ENCODE measurements at places on chromosomes 1 and 21.

DNA sequence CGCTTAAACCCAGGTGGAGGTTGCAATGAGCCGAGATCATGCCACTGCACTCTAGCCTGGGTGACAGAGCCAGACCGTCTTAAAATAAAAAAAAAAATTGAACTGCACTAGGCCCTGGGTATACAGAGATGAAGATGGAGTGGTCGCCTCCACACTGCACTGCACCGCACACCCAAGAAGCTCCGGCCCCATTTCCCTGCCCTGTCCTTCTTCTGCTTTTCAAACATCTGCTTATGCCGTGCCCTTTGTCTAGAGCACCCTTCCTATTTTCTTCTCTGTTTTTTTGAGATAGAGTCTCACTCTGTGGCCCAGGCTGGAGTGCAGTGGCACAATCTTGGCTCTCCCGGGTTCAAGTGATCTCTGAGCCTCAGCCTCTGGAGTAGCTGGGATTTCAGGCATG lies 17.4 kb downstream of the IQGAP3 start:
- DNase-seq, result no peak

- no peak for DNase-seq
Measured at GRCh38 chr1:13617773-13618172, 34.1 kb downstream of the PDPN start.

GRCh38 chr1:205569411-205570172 lies 62.2 kb downstream of the ELK4 start:
- no peak for DNase-seq

GRCh38 chr1:248816042-248816851 lies 9.5 kb downstream of the SH3BP5L start:
- DNase-seq, result no peak

DNA sequence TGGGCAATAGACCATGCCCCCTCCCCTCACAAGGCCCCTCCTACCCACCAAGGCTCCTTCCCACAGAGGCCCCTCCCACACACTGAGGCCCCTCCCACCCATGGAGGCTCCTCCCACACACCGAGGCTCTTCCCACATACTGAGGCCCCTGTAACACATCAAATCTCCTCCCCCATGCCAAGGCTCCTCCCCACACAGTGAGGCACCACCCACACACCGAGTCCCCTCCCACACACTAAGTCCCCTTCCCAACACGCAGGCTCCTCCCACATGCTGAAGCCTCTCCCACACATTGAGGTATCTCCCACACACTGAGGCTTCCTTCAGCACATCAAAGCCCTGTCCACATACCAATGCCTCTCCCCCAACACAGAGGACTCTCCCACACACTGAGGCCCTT lies 391.8 kb downstream of the CAMTA1 start:
- DNase-seq, result no peak

DNA sequence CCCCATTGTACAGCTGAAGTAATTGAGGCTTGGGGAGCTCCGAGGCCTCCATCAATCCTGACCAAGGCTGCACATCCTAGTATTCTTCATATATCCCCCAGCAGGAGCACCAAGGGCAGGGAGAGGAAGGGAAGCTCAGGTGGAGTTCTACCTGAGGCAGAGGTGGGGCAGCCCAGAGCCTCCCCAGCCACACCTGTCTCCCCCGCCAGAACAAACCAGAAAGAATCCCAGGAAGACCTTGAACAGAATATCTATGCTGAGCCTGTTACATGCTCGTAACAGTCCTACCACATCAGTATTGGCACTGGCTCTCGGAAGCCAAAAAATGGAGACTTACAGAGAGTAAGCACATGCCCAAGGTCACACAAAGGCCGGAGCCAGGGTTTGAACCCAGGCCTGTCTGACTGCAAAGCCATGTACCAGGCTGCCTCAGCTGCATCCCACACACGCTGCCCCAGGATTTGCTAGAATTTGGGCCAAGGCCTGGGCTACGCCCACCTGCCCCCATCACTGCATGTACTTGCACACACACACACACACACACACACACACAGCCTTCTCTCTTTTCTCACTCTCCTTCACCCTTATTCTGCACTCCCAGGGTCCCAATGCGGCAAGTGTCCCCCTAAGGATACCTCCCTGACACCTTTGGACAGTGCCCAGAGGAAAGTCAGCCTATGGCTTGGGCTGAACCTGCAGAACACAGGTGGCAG lies 4.5 kb downstream of the E2F2 start:
- no peak for DNase-seq

DNA sequence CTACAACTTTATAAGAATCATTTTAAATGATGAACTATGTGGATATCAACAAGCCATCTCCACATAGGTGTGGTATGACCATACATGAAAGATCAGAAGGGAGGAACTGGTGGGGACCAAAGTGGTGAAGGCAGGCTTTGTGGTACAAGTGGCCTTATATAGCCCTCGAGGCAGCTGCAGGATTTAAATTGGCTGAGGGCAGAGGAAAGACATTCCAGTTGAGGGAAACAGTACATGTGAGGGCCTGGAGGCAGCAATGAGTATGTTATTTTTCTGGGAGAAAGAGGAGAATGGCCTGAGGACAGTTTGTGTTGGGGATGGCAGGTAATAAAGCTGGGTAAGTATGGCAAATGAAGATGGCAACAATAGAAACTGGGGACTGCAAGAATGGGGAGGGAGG lies 17.1 kb downstream of the OSCP1 start:
- DNase-seq, result no peak

DNA sequence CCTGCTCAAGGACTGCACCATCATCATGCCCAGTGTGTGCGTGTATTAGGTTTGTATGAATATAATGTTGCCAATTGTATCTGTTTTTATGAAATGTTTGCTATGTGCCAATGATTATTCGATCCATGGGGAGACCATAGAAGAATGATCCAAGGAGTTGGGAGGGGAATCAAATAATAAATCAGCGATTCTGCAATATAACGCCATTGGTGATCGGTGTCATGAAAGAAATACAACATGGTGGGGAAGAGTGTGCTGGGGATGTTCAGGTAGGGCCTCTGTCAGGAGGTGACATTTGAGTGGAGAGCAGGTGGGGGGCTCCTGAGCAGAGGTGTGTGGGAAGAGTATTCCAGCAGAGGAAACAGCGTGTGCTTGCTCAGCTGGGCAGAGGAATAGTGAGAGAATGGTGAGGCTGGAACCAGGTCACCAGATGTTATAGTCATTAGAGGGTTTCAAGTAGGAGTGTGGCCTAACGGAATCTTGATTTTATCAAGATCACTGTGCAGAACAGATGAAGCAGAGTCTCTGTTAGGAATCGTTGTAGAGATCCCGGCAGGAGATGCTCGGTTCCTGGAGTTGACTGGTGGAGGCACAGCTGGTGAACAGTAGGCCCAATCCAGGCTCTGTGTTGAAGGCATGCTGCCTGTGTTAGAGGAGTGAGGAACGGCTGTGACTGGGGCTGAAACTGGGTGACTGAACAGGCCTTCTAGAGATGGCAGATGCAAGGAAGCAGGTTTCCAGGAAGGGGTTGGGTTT lies 2.9 kb upstream of the ZNF496 start:
- no peak for DNase-seq

DNA sequence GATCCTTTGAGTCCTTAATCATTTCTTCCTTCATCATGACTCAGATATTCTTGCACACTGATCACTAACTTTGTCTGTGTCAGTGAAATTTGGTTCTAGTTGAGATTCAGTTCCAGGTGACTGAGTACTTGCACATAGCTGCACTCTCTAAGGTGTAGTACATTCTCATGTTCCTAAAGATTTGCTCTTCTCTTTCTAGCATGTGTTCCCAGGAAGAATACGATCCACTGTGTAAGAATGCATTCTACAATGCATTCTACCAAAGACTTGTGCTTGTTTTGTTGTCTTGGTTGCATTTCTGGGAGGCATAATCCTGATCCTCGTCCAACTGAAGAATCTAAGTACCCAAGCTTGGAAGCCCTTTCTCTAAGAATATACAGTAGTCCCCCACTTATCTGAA lies 104.3 kb upstream of the CDC42BPA start:
- DNase-seq, result no peak

DNA sequence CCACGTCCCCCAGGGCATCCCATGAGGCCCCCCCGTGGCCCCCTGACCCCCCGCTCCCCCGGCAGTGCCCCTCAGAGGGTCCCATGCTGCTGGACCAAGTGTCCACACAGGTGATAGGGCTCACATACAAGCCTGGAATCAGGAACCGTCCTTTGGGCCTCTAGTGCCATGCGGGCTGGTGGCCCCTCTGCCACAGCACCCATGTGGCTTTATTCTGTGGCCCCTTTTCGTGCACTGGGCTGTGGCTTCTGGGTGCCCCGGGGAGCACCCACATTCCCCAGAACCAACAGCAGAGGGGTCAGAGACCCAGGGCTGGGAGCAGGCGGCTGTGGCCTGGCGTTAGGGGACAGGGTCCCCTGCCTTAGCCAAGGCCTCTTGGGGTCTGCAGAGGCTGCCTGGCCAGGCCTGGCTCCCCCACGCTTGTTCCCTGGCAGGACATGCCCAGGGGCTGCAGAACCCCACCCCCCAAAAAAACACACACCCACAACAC lies 31.7 kb downstream of the SLC19A1 start:
- DNase-seq, result no peak

- DNase-seq, result no peak
Measured at GRCh38 chr1:216793973-216794372, 70.7 kb upstream of the ESRRG start.

GRCh38 chr1:100377590-100378361 lies 25.5 kb downstream of the CDC14A start:
- DNase-seq, result no peak

- DNase-seq, result no peak
Measured at GRCh38 chr1:63679076-63679475, 85.9 kb downstream of the PGM1 start.

GRCh38 chr1:98049370-98050135 lies 128.7 kb upstream of the DPYD start:
- DNase-seq, result no peak

DNA sequence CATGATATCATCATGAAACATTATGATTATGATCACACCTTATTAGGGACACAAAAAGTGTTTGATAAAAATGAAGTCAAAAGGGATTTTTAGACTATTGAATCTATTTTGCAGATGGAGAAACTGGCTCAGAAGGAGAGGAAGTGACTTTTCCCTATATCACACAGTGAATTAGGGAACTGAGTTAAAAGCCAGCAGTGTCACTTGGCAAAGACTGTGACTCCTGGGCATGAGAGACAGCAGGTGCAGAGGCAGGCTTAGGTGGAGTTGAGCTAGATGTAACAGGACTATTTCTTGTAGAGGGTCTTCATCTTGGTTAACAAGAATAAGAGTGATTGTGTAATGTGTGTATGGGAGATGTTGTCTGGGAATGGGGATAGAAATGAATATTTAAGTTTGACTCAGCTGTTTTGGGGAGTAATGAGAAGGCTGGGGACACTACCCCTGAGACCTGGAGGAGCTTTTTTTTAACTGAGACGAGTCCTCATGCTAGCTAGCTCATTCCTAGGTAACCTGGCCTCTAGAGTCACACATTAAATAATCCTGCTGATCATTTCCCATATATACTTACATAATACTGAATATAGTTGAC lies 1.0 kb upstream of the CD84 start:
- no peak for DNase-seq

DNA sequence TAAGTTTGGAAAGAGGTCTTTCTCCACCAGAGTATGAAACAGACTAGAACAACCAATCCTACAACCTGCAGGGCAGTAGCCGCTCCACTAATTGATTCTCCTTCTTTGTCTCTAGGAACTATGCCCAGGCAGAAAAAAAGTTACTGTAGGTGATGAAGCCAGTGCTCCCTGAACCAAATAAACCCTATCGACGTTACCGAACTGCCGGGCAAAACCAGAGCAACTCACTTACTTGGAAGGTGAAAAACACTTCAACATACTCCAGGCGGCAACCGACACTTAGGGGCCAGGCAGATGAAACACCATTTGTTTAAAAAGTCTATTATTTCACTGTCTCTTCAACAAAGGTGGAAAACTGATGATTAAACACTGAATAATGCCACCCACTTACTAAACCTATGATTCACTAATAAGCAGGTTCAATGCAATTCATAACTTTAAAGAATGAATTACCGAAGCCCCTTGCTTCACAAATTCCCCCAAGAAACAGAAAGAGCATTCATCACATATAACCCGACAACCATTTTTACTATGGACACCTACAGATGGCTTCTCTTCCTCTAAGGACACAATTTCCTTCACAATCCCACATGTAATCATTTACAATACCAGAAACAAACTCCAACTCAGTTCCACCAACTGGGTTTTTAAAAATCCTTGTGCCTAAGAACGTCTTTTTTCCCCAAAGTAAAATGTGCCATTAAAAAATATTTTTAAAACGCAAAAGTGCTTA lies 1.6 kb downstream of the NRIP1 start:
- peak; percentile 24 for DNase-seq

DNA sequence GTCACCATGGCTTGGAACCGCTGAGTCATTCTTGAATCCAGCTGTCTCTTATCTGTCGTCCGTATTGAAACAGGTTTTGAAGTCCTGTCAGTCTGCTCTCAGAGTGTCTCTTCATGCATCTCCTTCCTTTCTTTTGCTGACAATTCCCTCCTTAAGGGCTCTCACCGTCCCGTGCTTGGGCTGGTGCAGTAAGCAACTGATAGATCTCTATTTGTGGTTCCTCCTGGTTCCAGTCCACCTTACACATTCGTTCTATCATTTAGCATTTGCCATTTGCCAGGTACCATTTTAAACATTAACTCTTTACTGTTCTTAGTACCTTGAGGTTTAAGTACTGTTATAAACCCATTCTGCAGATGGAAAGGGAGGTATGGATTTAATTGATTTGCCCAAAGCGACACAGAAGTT lies 88.9 kb downstream of the DYRK1A start:
- DNase-seq, result peak; percentile 36

DNA sequence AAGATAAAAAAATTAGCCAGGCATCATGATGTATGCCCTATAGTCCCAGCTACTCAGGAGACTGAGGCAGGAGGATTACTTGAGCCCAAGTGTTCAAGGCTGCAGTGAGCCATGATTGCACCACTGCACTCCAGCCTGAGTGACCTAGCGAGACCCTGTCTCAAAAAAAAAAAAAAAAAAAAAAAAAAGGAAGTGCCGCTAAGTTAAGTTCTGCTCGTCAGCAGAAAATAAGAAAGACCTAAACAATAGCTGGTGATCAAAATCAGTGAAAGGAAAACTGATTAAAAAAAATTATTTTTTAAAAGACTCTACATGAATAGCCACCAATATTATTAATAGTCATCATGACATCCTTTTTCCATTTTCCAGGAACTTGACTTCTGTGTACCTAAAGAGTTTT lies 44.2 kb upstream of the MTR start:
- no peak for DNase-seq

DNA sequence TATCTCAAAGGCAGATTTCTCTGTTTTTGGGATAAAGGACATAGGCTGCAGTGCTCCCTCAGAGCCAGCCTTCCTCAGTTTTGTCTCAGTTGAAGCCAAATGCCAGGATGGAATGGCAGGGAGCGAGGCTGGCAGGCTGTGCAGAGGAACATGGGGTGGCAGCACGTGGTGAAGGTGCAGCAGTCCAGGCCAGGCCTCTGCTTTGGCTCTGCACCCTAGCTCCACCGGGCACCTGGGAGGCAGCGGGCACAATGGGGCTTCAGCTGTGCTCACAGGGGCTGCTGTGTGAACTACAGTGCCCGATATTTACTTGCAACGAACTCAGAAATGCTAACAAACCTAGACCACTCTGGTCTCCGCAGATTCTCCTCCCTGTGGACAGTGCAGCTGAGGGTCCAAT lies 319.6 kb downstream of the ZNF326 start:
- DNase-seq, result no peak

- DNase-seq, result peak; percentile 47
Measured at GRCh38 chr1:158124034-158124433, 56.7 kb upstream of the CD1D start.

GRCh38 chr1:18256282-18257235 lies 149.0 kb downstream of the IGSF21 start:
- peak; percentile 23 for DNase-seq

All from fibroblast of pulmonary artery (primary cell).